ENCODE measurements at places on chromosomes 2 and 18.
A peak's percentile ranks its signal among the peaks of the same experiment; 100 is the strongest.

DNA sequence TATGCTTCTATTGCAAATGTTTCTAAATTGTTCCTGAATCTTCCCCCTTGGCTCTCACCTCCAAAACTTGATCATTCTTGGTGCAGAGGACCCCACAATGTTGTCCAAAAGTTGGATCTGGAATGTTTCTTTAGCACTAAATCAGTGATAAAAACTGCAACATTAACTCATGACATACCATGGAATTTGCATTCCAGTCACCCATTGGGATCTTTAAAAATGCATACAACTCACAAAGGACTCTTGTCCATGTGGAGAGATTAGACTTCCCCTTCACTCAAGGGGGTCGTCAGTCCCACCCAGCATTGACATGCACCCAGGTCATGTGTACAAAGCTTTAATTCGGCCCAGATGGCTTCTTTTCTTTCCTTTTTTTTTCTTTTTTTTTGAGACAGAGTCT, 169.3 kb downstream of the SETBP1 start:
- DNase-seq, result no peak

DNA sequence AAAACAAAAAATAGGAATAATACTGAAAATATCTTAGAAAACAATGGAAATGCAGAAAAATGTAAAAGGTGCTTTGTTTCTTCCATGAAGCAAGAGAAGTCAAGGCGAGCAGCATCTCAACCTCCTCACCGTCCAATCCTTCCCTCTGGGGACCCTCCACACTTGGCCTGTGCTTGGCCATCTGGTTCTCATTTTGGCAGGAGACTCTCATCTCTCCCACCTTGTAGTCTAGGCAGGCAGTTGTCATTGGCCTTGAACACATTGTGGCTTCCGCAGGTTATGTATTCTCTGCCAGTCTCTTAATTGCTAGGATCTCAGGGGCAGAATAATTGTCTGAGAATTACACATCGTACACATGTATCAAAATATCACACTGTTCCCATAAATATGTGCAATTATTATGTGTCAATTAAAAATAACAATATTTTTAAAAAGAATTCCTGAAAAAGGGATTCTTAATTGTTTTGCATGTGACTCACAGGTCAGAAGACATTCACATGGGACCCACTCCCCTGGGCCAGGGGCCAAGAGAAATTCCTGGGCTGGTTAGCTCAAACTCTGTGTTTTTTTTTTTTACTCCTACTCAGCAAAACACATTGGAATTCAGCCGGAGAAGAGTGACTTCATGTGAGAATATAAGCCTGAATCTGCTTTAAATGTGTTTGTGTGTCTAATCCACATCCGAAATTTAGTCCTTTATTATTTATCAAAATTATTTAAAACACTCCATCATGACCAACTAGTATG, 14.0 kb upstream of the ANKRD62 start:
- DNase-seq, result peak; percentile 43

DNA sequence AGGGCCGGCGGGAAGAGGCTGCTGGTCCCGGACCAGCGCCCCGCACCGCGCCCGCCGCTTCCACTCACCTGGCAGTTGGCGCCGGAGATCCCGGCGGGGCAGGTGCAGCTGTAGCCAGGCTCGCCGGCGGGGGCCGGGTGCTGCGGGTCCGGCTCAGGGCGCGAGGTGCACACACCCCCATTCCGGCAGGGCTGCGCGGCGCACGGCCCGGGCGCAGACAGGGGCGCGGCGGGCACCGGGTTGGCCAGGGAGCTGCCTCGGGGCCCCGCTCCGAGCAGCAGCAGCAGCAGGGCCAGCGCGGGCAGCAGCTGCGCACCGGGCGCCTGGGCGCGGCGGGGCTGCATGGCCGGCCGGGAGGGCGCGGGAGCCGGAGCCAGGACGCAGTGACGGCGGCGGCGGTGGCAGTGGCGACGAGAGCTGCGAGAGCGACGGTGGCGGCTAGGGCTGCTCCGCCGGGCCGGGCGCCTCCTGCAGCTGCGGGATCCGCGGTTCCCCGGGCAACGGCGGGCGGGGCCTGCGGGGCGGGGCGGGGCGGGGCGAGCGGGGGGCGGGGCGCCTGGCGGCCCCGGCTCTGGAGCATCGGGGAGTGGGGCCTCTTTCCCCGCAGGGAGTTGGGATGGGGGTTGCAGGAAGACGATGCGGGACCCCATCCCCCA, at the start of gene DNER:
DNER (minus strand) TSS at position 476 of the 656 bp plus-strand sequence; CDS start at position 344, 132 bp downstream.
- DNase-seq, result no peak

DNA sequence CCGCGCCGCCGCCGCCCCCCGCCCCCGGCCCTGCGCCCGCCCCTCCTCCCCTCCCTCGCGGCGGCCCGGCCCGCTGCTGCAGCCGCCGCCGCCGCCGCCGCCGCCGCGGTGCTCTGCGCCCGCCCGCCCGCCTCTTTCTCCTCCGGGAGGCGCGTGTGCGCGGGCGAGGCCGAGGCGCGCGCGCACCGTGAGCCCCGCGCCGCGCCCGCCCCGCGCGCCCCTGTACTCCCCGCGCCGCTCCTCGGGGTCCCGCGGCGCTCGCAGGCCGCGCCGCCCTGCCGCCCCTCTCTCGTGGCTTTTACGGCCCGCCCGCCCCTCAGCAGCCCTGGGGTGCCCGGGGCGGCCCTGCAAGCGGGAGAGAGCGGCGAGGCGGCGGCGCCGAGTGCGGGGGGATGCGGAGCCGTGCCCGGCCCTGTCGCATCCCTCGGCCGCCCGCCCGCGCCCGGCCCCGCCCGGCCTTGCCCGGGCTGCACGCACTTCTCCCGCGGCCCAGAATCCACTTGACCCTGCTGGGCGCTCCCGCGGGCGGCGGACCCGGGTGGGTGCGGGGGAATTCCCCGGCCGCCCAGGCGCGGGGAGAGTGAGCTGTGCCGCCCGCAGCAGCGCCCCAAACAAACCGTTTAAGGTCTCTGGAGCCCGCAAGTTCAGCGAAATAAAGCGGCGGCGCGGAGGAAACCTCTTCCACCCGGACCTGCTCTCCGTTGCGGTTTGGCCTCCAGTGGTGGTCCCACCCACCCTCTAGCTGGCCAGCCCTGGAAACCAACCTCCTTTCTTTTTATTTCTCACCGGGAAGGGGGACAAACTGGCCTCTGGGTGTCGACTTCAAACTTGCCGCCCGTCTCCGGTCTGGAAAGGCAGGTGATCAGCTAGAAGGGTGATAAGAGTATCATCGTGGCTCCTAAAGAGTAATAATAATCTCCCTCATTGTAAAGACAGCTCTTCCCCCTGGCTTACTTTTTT, 37.4 kb downstream of the AFF3 start:
- DNase-seq, result no peak

DNA sequence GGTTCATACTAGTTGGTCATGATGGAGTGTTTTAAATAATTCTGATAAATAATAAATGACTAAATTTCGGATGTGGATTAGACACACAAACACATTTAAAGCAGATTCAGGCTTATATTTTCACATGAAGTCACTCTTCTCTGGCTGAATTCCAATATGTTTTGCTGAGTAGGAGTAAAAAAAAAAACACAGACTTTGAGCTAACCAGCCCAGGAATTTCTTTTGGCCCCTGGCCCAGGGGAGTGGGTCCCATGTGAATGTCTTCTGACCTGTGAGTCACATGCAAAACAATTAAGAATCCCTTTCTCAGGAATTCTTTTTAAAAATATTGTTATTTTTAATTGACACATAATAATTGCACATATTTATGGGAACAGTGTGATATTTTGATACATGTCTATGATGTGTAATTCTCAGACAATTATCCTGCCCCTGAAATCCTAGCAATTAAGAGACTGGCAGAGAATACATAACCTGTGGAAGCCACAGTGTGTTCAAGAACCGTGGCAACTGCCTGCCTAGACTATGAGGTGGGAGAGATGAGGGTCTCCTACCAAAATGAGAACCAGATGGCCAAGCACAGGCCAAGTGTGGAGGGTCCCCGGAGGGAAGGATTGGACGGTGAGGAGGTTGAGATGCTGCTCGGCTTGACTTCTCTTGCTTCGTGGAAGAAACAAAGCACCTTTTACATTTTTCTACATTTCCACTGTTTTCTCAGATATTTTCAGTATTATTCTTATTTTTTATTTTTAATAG, 236.4 kb downstream of the PIEZO2 start:
- peak; percentile 89 for DNase-seq

GRCh38 chr2:4258563-4258962, 555.2 kb downstream of the DCDC2C start:
- no peak for DNase-seq

- DNase-seq, result no peak
Observed at GRCh38 chr2:196099916-196100315, 31.3 kb upstream of the DNAH7 start.

- DNase-seq, result peak; percentile 72
Observed at GRCh38 chr2:95207111-95207961, at the start of gene ZNF892. ZNF892 (plus strand) TSS chr2:95207521; CDS start chr2:95207816, 295 bp downstream.

GRCh38 chr2:39640107-39640506, 25.6 kb upstream of the TMEM178A start:
- no peak for DNase-seq

DNA sequence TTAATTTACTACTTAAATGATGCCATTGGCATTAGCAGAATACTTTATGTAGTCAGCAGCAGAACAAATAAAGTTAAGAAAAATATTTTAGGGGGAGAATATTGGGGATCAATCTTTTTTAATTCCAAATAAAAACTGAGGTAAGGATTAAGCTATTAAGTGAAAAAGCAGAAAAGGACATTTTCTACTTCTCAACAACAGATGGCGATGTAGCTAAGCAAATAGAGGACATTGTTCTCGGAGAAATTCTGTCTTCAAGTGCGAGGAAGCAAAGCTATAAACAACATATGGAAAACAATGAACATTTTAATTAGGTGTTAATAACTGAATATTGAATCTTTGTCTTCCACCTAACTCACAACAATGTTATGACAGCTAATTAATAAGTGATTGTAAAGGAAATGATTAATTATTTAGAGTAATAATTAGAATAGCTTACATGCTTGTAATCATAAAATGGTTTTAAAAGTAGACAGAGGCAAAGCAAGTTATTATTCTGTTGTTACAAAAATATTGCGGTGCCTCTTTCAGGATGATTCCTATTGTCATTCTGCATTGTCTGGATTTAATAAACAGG, 32.9 kb upstream of the CCDC93 start:
- no peak for DNase-seq

DNA sequence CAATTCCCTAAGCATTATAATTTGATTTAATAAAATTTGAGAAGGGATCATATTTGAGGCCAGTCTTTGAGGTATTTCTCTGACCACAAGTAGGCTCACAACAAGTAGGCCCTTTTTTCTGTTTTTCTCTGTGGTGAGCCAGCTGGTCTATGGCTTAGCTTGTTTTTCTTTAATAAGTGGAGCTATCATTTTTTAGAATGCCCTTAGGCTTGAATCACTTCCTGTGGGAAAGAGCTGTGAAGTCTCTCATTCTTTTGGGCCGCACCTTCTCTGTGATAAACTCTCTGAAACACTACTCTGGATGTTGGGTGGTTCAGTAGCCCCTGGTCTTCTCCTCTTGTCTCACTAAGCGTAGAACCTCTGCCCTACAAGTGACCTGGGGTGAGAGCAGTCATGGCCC, 235.9 kb downstream of the SUCLG1 start:
- peak; percentile 41 for DNase-seq

GRCh38 chr2:75523313-75524275, 37.1 kb downstream of the EVA1A start:
- DNase-seq, result peak; percentile 45

DNA sequence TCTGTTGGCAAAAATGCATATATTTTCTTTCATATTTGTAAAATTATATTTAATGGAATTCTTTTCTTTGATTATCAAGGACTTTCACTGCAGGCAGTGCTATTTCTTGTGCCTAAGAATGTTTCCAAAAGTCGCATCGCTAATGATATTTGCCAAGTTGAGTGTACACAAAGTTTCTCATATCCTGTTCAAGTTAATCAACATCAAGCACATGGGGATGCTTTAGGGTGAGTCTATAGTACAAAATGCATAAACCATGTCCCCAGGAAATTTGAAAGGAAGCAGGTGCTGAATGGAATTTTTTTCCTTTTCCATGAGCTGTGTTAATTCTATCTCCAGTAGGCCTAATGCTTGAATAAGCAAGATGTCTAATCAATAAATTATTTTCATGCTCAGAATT, 129.7 kb downstream of the GALNT1 start:
- no peak for DNase-seq

DNA sequence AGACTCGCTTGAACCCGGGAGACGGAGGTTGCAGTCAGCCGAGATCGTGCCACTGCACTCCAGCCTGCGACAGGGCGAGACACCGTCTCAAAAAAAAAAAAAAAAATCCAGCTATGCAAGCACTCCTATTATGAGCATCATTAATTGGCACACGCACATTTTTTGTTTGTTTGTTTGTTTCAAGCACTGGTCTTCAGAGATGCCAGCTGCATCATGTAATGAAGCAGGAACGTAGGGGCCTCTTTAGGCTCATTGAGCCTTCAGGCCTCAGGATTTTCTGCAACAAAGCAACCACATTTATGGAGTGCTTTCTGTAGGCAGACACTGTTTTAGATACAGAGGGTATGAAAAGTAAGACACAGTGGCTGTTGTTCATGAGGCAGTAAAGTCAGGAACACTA, 585.8 kb downstream of the CNTNAP5 start:
- no peak for DNase-seq

DNA sequence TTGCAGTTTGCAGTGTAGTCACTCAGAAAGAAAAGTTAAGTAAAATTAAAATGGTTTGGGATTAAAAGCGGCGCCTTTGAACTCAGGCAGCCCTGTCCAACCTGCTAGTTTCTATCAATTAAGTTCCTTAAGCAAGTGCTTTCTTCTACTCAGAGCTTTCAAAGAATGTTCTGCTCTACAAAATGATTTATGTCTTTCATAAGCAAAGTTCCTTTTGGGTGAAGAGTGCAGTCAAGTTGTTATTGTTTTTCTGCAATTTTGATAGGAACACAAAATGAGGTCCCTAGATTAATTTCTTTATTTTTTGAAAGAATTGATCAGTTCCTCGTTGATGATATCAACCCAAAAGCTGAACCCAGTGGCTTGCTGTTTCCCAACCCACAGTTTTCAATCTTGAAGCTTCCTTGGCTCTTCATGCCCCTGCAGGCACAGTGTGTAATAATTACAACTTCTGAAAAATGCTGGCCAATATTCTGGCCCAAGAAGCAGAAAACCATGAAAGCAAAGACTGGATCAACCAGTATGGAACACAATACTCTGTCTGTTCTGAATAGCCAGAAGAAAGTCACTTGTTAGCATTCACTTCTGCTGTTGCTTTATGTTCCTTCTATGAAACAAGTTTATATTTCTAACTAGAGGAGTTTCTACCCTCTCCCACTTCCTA, 89.1 kb downstream of the TGIF1 start:
- no peak for DNase-seq

Data from HS-27A (cell line).